ENCODE measurements at places on chromosomes 16 and 17. TPM values are rescaled to one million over a fixed set of nuclear protein-coding genes. Genes with fewer than 3 reads are reported as not detected.

The CES4A gene
- 5.2 TPM for total RNA-seq

The SLC16A6 gene
- total RNA-seq, result 8.1 TPM

The TPPP3 gene
- not detected for total RNA-seq

The NOD2 gene
- total RNA-seq, result 2.3 TPM

The HASPIN gene
- total RNA-seq, result 18.4 TPM

The SHPK gene
- total RNA-seq, result 17.6 TPM

The EMP2 gene
- not detected for total RNA-seq

The NHLRC4 gene
- 0.27 TPM for total RNA-seq

The NXN gene
- 0.13 TPM for total RNA-seq

The KRTAP4-3 gene
- not detected for total RNA-seq

The PTGES3L gene
- 0.80 TPM for total RNA-seq

The LSM12 gene
- total RNA-seq, result 91.3 TPM

The KRTAP2-3 gene
- total RNA-seq, result not detected

The GLTPD2 gene
- not detected for total RNA-seq

The KAT7 gene
- total RNA-seq, result 61.2 TPM

The C17orf78 gene
- not detected for total RNA-seq

The P3H4 gene
- 3.3 TPM for total RNA-seq
